C1 segment of cervical spinal cord (tissue), 14 donors: ENCODE measurements at places on chromosomes 12 and 14.

- DNase-seq = no peak
These were observed 175.5 kb downstream of the CCDC59 start for GRCh38 chr12:82182601-82183190.

DNA sequence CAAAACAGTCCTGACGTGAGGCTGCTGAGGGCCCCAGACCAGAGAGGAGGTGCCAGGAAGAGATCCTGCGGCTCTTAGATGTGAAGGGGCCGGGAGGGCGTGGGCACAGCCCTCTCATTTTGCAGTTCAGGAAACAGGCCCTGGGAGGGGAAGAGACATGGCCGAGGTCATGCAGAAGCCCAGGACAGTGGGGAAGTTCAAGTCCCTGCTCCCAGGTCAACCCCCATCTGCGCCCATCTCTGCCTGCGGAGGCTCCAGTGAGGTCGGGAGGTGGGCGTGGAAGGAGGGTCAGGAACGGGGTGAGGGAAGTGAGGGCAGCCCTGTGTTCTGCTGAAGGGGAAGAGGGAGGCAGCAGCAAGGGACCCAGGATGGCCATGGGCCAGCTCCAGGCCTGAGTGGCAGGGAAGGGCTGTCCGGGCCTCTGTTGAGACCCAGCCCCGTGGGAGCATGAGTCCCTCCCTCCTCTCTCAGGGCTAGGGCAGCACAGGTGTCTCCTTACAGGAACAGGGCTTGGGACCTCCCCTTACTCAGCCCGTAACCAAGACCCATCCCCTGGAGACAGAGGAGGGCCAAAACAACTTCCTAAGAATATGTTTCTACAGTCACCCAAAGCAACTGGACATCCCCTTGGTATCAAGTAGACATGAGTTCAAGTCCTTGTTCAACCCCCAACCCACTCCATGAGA lies 90.8 kb downstream of the LGMN start:
- DNase-seq = no peak

DNA sequence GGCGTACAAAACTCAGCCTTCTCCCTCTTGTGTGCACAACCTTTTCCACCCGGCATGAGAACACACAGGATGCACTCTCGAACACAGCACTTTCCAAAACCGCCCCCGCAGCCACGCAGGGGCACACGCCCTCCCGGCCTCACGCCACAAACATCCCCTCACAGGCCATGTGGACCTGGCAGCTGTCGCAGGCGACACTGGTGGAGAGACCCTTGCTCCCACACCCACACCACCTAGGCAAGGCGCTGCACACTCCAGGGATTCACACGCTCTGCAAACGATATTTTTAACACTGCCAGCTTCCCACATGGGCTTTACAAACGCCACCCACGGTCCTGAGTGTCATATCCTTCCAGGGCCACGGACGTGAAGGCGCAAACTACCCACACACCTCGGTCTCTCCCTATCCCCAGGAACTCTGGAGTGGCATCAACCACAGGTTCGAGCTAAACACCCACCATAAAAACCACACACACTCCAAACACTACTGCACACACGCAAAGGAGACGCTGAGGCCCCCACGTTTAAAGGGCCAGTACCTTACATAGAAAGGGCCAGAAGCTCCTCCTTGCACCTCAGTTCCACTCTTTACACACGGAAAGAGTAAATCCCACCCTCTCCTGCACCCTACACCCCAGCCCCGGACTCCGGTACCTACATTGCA lies 12.4 kb upstream of the ITGB7 start:
- no peak for DNase-seq

- no peak for DNase-seq
These were observed 75.3 kb downstream of the BMP4 start for GRCh38 chr14:53881161-53881871.

GRCh38 chr14:52873694-52874093 lies 77.2 kb downstream of the FERMT2 start:
- no peak for DNase-seq

DNA sequence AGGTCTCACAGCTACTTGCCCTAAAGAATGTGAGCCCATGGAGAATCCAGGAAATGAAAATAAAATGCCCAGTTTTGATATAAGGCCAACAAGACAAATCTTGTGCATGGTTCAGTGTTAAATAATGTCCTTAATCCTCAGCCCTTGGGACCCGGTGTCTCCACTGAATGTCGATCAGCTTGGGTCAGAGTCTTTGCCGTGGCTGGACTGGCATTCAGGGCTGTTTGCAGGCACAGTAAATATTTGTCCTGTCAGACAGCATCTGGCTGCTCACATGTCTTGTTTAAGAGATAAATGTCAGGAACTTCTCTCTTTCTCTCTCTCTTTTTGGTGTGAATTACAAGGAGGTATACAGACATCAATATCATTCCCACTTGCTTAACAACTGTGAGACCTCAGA lies 452.5 kb downstream of the FUT8 start:
- no peak for DNase-seq

GRCh38 chr12:68036642-68037041 lies 47.4 kb downstream of the IFNG-AS1 start:
- DNase-seq = no peak

DNA sequence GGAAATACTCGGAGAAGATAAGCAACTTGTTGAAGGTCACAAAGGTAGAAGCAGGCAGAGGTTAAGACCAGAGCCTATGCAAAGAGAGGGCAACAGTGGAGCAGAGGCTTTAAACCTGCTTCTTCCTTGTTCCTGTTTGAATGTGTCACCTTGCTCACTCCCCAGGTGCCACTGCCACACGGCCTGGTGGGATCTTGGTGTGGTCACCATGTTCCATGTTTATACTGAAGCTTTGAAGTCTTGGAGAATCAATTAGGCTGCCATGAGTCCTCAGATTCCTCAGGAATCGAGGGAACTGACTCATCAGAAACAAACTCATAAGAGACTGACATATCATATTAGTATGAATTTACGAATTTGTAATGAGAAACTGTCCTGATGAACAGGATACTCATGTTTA lies 46.8 kb downstream of the IQSEC3 start:
- DNase-seq = no peak

DNA sequence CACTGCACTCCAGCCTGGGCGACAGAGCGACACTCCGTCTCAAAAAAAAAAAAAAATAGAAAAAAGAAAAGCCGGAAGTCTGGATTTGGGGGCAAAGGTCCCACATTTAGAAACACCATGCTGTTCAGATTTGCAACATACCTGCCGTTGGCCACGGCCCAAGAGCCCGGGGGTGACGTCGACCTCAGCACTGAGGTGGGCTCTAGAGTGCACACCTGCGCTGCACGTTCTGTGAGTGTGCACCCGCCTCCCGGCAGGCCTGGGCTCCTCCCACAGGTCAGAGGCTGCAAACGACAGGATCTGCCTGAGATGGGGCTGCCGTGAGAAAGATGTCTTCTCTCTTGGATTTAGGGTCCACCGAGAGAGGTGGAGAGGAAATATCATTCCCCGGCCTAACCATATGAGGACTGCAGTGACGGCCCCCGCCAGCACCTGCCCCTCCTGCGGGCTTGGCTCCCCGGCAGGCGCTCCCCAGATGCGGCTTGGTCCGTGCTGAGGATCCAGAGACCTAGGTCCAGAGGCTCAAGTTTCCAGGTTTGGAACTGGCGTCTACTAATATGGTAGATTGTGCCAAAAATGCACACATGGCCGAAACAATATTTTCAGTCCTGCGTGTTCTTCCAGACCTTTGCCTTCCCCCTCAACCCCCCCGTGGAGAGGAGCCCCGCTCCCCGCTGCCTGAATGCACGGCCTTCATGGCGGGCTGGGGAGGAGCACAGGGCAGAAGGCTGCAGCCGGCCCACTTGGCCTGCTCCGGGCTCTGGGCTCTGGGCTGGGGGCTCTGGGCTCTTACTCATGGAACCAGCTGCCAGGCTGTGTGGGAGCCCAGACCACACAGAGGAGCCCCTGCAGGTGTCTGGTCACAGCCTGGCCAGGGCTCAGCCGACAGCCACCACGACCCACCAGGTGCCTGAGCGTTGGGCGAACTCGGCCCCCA lies 58.8 kb upstream of the FBRSL1 start:
- DNase-seq = no peak

DNA sequence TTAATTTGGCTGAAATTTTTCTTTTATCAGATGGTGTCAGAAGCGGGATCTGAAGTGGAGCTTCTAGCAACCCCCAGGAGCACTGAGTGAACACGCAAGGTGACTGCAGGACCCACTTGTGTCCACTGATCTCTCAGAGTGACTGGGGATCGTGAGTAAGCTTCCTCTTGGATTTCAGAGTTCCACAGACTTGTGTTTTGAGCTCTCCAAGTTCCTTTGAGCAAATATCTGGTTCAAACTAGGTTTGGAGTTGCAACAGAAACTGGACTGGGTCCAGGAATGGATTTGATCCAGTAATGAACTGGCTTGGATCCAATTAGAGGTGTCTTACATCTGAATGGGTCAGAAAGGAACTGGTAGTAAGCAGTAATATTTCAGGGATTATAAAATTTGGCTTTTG lies 24.7 kb upstream of the B4GALNT1 start:
- DNase-seq = no peak

GRCh38 chr14:93978735-93979134 lies 2.4 kb upstream of the ASB2 start:
- no peak for DNase-seq

GRCh38 chr12:27498149-27498548 lies 25.9 kb upstream of the PPFIBP1 start:
- DNase-seq = no peak

- DNase-seq = no peak
These were observed 2.7 kb downstream of the JDP2 start for GRCh38 chr14:75430526-75430925.

- no peak for DNase-seq
These were observed 7.8 kb upstream of the FZD10 start for GRCh38 chr12:130154276-130155070.

DNA sequence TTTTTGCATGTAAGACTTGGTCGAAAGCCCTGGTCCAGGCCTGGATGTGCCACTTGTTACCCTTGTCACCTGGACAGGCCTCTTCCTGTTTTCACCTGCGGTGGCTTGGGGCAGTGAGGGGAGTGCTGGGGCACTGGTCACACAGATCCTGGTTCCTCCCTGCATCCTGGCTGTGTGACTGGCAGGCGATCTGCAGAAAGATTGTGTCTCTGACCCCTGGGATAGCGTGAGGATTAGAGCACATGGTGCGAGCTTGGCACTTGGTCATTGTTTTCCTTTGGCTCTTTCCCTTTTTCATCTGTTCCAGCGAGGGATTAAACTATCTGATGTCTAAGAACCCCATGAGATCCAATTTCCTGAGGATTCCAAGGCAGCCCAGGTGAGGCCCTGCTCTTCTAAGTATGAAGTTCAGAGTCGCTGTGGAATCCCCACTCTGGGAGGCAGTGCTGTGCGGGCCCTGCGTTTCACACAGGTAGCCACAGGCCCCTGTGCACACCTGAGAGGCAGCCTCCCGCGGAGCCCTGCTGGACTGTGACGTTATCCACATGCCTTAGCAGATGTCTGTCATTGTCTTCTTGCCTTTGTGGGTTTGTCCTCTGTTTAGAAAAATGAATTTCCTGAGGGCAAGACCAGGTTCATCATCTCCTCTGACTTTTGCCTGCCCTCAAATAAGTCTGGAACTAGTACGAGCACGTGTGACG lies 288.4 kb downstream of the CACNA1C start:
- no peak for DNase-seq

- peak; percentile 7 for DNase-seq
These were observed 23.9 kb upstream of the IGF1 start for GRCh38 chr12:102504280-102504679.

- DNase-seq = no peak
These were observed 4.8 kb downstream of the COPZ1 start for GRCh38 chr12:54329759-54330158.

GRCh38 chr12:11859705-11860425 lies 210.4 kb downstream of the ETV6 start:
- DNase-seq = no peak

DNA sequence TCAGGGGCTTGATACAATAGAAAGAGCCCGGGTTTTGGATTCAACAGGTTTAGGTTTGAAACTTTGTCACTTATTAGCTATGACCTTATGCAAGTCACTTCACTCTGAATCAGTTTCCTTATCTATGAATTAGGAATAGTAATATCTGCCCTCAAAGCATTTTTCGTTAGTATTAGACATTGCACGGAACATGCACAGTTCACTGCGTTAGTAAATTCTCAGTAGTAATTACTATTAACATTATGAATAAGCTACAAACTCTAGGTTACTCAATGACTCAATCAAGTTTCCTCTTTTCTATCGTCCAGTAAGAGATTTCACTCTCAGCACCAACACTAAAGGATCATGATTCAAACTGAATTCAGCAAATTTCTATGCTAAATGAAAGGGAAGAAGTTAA lies 150.3 kb downstream of the CEP83 start:
- no peak for DNase-seq

GRCh38 chr12:107663277-107663676 lies 22.3 kb upstream of the PWP1 start:
- no peak for DNase-seq

DNA sequence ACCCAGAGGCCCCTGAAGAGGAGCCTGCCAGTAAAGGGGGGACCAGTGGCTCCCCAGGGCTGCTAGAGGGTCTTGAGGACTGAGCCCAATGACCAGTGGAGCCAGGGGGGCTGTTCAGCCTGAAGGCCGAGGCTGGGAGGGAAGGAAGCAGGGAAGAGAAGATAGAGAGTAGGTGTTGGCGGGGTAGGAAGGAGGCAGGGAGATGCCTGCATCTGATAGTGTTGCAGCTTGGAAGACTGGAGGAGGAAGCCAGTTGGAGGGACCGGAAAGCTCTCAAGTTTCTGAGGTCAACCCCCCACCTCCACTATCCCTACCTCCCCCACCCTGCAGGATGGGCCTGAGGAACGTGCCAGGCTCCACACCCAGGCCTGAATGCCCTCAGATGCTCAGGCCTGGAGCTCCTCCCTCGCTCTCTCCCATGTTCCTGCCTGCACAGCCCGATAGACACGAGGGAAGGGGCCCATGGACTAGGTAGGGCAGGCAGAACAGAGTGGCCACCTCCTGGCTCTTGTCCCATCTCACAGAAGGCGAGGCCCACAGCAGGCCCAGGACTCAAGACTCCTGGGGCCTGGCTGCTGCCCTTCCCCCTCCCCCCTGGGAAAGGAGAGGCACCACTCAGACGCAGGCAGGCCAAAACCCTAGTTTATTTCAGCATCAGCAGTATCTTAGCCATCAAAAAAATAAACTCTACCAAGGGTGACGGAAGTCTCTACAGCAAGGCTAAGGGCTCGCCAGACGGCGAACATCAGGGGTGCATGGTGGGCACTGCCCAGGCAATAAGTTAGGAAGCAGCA lies 3.4 kb downstream of the CKB start:
- no peak for DNase-seq

DNA sequence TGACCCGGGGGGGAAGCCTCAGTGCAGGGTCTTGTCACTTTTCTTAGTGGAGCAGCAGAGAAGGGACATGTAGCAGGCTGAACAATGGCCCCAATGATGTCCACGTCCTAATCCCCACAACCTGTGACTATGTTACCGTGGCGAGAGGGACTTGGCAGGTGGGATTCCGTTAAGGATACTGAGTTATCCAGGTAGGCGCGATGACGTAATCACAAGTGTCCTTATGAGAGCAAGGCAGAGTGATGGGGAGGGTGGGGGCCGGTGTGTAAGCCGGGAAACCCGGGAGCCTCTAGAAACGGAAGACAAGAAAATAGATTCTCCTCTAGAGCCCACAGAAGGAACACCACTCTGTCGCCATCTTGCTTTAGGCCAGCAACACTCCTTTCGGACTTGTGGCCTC lies 4.4 kb downstream of the OTUB2 start:
- DNase-seq = no peak
